Cortex of kidney (tissue), 1 donor: ENCODE measurements at places on chromosomes 2 and 18.

GRCh38 chr2:133718688-133719201 lies 150.5 kb upstream of the NCKAP5 start:
- DNase-seq, result no peak

DNA sequence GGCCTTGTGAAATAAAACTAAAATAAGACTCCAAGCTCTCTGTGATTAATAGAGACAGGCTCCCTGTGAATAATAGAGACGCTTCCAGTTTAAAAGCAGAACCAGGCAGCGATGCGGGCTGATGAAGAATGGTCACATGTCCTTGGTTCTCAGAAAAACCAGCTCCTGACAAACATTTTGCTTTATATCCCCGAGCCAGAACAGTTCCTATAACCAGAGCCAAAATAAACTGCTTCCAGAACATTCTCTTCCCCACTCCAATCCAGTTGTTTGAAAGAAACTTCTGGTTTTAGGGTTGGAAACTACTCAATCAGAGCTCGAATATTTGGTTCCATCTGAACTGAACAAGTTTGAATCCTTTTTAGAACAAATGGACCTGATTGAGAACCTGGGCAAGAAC lies 213.7 kb downstream of the TSN start:
- DNase-seq, result no peak

DNA sequence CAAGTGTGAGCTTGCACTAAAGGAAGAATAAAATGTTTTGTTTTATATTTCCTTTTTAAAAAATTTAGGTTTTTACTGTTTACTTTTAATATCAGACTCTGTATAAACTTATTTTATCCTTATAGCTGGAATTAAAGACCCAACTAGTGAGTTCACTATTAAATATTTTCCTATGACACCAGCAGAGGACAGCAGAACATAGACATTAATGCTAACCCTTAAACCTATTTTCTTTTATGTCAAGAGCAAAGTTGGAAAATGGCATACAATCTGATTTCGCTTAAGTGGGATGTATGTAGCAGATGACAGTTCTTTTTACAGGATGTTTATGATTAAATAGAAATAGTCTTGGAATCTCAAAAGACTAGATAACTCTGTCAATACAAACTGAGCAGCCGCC lies 188.2 kb upstream of the XIRP2 start:
- no peak for DNase-seq

- no peak for DNase-seq
These were observed 21.4 kb upstream of the TMEM177 start for GRCh38 chr2:119657466-119658145.

DNA sequence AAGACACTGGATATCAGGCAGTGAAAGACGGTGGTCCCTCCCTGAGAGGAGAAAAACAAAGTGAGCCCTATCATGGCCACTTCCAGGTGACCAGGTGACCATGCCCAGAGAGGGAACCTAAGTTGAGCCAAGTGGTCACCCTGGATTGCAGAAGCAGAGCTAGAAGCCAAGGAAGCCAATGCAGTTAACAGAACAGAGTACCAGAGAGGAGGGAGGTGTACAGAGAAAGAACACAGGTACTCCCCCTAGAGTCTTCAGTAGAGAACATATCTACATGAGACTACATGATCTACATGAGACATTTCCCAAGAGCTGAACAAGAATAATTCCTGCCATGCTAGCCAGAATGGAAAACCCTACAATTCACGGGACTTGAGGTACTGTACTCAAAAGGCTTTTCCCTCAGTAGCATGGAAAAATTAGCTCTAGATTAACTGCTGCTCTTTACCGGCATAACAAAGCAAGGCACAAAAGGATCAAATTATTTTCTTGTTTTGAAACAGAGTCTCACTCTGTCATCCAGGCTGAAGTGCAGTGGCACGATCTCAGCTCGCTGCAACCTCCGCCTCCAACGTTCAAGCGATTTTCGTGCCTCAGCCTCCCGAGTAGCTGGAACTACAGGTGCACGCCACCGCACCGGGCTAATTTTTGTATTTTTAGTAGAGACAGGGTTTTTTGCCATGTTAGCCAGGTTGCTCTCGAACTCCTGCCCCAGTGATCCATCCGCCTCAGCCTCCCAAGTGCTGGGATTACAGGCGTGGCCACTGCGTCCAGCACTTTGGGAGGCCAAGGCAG lies 23.5 kb downstream of the ROCK2 start:
- no peak for DNase-seq

DNA sequence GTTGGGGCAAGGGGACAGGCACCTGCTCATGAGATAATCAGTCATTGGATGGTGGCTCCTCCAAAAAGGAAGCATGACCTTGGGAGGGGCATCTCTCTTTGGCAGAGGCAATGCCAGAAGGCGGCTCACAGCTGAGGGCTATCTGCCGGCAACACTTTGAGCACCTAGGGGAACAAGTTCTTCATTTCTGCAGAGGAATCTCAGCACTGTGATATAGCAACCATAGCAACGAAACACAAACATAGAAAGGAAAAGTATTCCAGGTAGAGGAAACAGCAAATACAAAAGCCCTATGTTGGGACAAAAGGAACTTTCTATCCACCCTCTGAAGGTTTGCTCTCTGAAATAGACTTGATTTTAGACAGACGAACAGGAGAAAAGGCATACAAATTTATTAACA lies 89.1 kb upstream of the NEDD4L start:
- DNase-seq, result no peak
